Coronary artery (tissue), 2 donors: ENCODE measurements at places on chromosomes 6 and 20.

DNA sequence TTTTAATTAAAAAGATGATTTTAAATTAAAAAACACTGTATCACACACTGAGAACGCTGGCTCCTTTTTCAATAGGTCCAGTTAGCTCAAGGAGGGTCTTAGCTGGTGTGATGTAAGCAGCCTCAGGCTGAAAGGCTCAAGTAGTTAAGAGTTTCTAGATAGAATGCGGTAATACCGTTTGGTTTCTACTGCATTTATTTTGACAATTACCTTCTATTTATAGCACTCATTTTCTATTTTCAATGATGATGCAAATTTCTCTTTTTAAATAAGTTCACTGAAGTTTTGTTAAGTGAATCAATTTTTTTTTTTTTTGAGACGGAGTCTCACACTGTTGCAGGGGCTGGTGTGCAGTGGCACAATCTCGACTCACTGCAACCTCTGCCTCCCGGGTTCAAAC is 87.1 kb downstream of the PREX1 start:
- DNase-seq = no peak

GRCh38 chr20:53655625-53656292 is 62.1 kb upstream of the ZNF217 start:
- no peak for DNase-seq

- DNase-seq = no peak
Measured at GRCh38 chr20:46767127-46767761, 57.8 kb downstream of the SLC2A10 start.

DNA sequence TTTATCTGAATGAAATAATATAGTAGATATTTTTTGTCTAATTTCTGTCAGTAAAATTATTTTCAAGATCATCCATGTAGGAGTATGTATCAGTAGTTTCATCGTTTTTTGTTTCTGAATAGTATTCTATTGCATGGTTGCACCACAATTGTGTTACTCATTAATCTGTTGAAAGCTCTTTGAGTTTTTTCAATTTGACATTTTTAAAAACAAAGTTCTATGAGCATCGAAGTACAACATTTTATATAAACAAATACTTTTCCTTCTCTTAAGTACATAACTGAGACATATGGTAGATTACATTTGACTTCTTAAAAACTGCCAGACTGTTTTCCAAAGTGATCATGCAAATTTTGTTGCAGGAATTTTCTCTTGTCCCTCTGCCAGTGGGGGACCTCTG is 1113.1 kb upstream of the CITED2 start:
- no peak for DNase-seq

DNA sequence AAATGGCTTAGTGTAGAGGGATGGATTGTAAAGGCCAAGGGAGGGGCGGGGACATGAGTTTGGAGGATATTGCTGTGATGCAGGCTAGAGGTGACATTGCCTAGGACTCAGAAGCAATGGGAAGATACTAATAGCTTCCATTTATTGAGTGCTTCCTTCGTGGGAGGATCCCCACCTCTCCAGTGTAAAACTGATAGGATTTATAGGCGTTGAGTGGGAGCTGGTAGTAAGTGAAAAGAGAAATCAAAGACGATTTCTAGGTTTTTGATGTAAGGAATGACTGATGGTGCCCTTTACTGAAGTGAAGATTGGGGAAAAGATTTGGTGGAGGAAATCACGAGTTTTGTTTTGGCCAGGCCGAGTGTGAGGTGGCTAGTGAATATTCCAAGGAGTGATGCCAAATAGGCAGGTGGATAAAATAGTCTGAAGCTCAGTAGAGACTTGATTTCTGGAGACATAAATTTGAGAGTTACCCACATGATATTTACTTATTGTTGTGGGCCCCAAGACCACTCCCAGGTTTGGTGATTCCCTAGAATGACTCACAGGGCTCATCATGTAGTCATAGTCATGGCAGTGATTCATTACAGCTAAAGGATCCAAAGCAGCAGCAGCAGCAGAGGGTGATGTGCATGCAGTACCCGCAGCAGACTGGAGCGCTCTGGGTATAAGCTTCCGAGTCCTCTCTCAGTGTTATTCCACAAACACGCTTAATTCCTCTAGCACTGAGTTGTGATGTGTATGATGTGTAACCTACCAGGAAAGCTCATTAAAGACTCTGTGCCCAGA is 10.2 kb downstream of the RPRD1B start:
- DNase-seq = no peak

DNA sequence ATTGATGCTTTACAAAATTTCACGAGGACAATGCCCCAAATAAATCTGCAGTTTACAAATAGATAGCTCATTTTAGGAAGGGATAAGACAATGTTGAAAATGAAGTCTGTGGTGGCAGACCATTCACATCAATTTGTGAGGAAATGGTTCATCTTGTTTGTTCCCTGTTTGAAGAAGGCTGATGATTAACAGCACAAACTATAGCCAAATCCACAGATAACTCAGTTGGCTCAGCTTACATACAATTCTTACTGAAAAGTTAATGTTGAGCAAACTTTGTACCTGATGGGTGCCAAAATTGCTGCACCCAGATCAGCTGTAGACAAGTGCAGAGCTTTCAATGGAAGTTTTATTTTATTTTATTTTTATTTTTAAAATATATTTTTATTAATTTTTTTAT is 763.9 kb downstream of the DOK5 start:
- DNase-seq = no peak

- DNase-seq = no peak
Measured at GRCh38 chr6:149220882-149221773, 96.4 kb upstream of the TAB2 start.
